ENCODE measurements at places on chromosomes 4 and X. TPM values are rescaled to one million over a fixed set of nuclear protein-coding genes. Genes with fewer than 3 reads are reported as not detected.

The CT45A1 gene
- total RNA-seq = not detected

The GAB3 gene
- total RNA-seq = 4.4 TPM

The NAAA gene
- 102 TPM for total RNA-seq

The ADAMTS3 gene
- total RNA-seq = not detected

The ADH4 gene
- not detected for total RNA-seq

The FDCSP gene
- not detected for total RNA-seq

The PAGE1 gene
- total RNA-seq = not detected

The PLCXD1 gene
- total RNA-seq = 27.1 TPM

The CT55 gene
- not detected for total RNA-seq

The CDKL2 gene
- 1.3 TPM for total RNA-seq

The PCDH18 gene
- total RNA-seq = 2.6 TPM

The PF4V1 gene
- not detected for total RNA-seq

The TSPYL2 gene
- total RNA-seq = 5.8 TPM

The TLR8 gene
- not detected for total RNA-seq

The FAT4 gene
- 1.8 TPM for total RNA-seq

The CXCL3 gene
- total RNA-seq = not detected

The GC gene
- total RNA-seq = not detected

The NXF2 gene
- not detected for total RNA-seq

The NSG1 gene
- total RNA-seq = 42.0 TPM

The LDB2 gene
- total RNA-seq = 3.9 TPM

Data from esophagus squamous epithelium (tissue), 5 donors.